ENCODE measurements at places on chromosomes 3 and 15.
A peak's percentile ranks its signal among the peaks of the same experiment; 100 is the strongest.

DNA sequence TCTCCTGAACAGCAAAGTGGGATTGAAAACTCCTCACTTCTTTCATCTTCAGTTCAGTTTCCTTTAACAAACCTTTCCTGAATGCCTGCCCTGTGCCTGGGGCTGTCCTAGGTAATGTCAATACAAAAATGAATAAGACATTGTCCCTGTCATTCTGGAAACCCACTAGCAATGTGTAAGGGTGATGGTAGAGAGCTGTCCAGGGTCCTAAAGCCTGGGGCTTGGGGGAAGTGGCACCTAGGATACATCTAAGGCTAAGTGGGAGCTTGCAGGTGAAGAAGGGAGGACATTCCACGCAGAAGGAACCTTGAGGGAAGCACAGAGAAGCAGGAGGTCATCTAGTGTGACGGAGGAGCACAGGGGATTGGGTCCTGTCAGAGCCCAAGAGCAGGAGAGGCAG lies 212.7 kb upstream of the PPP2R3A start:
- DNase-seq = no peak

GRCh38 chr3:123285931-123286307 lies 84.2 kb downstream of the SEC22A start:
- DNase-seq = no peak

DNA sequence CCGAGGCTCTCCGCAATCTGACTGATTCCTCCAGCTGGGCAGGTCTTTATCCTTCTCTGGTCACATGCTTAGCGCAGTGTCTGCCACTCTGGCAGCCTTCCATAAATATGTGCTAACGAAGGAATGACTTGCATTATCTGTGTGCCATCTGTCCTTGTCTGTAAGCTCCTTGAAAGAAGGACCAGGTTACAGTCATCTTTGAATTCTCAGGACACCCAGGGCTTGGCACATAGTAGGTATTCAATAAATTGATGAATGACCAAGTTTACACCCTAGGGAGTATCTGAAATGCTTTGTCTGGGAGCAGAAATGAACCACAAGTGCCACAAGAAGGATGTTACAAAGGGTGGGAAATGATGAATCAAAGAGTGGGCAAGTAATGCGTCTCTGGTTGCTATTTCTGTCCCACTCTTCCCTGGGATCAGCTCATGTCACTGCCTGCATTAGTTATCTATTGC lies 16.5 kb upstream of the FAM3D start:
- DNase-seq = no peak

- DNase-seq = no peak
These were observed 58.9 kb downstream of the LINGO1 start for GRCh38 chr15:77573802-77574201.

DNA sequence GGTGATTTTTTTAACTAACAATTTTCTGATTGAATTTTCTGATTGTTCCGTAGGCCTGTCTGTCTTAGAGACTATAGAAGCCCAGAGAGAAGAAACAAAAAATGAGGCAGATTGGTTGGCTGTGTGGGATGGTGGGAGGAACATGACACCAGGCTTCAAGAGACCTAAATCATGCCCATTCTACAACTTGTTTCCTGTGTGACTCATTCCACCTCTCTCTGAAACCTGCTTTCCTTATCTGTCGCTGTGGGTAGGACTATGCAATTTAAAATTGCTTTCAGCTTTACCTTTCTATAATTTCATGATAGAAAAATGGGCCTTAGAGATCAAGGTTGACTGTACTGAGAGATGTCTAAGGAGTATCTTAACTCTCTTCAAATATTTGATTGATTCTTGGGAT lies 44.5 kb downstream of the OXNAD1 start:
- no peak for DNase-seq

- no peak for DNase-seq
These were observed 46.9 kb upstream of the NEDD4 start for GRCh38 chr15:56040081-56041035.

DNA sequence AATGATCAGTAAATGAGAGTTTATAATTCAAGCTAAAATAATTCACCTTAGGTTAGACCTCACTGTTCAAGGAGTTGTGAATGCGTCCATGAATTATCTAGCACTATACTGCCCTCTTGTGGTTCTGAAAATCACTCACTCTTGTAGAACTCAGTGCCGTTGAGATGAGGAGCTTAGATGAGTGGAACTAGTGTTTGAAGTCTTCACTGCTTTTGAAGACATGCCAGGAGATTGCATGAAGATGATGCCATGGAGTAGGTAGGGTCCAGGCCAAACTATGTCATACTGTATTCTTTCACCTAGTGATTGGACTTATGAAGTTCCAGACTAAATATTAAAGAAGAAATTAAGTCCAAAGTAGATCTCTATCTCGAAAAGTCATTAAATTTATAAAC lies 28.8 kb downstream of the LYSMD4 start:
- DNase-seq = peak; percentile 91

DNA sequence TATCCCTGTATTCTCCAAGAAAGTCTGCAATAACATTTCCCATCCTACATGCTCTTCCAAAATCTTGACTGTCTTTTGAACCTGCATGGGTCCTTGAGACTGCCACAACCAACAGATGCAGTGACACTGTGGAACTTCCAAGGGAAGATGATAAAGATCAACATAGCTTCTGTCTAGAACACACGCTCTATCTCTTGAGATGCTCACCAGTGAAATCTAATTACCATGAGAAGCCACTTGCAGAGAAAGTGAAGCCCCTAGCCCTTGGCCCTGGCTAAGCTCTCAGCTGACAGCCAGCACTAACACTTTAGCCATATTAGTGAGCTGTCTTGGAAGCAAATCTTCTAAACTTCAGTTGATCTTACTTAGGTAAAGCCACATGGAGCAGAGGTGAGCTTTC lies 36.6 kb downstream of the EOMES start:
- no peak for DNase-seq

DNA sequence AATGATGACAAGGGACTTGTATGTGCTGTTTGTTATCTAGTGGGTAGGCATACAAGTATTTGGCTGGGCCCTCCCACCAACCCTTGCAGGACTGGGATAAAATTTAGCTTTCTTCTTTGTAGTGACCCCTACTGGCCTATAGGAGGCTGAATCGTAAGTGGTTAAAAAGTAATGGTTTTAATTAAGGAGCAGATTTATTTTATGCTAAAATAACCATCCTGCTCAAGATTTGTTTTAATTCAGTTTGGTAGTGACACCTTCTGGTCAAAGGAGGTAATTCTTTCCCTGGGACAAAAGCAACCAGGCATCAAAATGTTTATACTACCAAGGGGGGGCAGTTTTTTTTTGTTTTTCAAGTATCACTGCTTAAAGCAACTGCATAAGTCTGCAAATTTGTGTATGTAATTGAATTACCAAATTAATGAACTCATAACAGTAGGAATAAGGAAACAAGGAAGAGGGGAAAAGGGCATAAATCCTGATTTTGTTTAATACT lies 70.7 kb downstream of the TOP2B start:
- DNase-seq = peak; percentile 57

DNA sequence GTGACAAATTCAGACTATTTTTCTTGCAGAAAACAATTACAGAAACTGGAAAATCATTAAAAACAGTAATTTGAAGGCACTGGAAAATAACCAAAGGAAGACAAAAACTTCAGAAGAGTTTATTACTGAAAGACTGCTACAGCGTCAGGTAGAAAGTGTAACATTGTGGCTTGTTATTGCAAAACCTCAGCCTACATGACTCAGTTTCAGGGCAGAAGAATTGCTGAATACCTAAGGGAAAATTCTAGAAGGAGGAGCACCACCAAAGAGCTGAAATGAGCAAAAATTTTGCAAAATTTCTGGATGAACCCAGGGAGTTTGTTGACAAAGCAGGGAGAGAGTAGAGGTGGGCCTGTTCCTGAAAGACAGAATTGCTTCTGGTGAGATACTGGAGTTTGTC lies 219.6 kb downstream of the C3orf38 start:
- no peak for DNase-seq

- DNase-seq = no peak
These were observed 19.3 kb upstream of the SLC4A7 start for GRCh38 chr3:27503526-27503925.

DNA sequence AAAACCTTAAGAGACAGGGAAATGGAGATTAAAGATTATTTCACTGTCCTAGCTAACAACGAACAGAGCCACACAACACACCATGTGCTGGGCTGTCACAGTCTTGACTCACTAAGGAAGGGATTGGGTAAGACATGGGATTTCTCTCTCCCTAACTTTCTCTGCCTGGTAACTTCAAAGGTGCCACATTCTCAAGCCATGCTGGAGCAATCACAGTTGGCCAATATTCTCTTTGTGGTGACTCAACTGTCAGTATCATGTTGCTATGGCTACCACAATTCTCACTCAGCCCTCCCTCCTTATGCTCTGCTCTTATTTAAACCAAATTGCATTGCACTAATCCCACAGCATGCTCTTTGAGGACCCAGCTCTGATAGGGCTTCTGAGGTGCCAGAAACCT lies 74.0 kb downstream of the OXNAD1 start:
- no peak for DNase-seq

DNA sequence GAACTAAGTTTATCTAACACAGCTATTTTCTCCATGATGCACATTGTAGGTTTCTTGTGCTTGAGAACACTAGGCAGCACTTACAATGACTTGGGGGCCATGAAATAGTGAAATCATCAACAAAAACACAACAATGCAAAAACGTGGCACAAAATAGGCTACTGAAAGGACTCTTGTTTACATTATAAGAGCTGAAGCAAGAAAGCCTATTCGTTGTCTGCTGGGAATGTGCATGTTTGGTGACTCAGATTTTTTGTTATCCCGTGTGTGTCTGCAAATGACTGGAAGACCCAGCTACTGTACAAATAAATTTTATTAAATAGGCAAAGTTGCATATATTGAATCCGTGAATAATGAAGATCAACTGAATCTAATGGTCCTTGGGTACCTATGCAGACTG lies 85.0 kb downstream of the TCF12 start:
- DNase-seq = no peak

DNA sequence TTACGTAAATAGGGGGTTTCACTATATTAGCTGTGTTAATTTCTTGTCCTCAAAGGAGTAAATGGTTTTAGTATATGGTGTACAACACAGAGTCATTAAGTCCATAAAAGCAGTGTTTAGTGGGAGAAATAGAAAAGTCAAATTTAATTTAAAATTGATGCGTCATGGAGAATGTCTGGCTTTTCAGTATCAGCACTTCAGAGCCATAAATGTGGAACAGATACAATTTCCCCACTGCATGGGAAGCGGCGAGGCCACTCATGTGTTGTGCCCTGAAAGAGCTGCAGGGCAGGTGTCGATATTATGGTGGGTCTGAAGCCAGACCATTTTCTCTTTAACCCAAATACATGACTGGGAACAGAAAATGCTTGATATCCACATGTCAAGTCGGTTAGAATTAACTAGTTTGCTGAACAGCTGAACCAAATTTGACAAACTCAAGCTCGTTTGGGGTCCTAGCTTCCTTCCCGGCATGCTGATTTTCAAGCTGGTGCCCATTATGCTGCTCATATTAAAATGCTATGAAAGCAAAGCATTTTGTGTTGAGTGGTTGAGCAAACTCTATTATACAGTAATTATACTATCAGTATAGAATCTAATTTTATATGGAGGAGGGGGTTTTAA lies 364.6 kb upstream of the TBL1XR1 start:
- no peak for DNase-seq

DNA sequence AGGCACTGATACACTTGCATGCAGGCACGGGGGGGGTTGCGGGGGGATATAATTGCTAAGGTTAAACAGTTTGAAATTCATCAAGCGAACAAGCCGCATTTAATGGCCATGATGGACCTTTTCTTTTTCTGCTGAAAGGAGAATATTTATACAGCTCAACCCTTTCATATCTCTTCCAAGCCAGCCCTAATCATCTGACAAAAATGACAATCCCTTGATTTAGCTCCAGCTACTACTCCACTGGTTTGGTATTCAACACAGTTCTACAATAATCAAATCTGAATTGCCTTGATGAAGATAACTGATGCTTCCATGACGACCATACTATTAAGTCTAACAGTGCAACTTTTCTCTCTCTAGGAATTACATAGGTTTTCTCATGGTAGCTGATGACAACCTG lies 374.9 kb downstream of the PLCL2 start:
- DNase-seq = no peak

- no peak for DNase-seq
These were observed 116.1 kb downstream of the KCNH8 start for GRCh38 chr3:19264424-19264823.

DNA sequence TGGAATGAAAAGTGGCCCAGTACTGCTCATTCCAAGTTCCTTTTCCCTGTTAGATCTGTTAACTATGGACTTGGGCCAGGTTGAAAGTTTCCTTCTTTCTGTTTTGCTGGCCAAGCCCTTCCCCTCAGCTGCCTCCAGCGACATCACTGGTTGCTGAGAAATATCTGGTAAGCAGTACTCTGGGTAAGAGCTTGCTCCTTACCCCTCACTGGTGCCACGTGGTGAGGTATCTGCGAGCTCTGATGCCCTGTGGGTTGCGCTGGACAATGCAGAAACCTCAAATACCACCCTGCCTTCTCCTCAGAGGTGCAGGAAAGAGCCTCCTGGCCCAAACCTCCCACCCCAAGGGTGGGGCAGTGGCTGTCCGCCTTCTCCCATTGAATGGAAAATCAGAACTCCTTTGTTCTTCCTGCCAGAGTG lies 42.9 kb upstream of the APH1B start:
- peak; percentile 29 for DNase-seq

DNA sequence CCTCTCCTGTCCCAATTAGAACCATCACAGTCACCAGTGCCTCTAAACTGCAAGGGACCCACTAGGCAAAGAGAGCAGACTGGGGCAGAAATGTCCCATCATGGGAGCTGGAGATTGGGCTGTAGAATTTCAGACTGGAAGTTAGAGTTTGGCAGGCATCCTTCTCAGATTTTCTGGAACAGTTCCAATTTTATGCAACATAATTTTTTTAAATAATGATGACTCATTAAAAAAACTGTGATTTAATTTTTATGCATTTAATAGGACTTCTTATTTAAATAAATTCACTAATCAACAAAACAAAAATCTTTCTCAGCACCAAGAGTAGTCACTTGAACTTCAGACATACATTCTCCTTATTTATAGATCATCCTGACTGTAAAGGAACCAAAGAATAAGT lies 84.6 kb upstream of the SLC7A14 start:
- no peak for DNase-seq

DNA sequence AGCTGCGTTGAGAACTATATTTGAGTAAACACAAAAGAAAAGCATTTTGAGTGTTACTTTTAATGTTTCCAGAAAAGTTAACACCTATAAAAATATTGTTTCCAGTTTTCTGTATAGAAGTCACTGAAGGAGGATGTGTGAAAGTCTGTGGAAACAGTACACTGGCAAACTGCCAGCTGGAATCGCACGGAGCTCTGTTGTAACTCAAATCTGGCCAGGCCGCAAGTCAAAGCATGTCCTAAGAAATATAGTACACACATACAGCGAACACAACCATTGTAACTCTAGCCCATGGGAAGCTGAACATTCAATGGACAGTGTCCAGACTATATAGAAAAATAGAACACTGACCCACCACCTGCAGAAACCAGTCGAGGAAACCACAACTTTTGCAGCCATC lies 657.2 kb downstream of the FHIT start:
- no peak for DNase-seq

- no peak for DNase-seq
These were observed 33.3 kb downstream of the FAM3D start for GRCh38 chr3:58633157-58633865.

- peak; percentile 44 for DNase-seq
These were observed 84.6 kb downstream of the MAGI1 start for GRCh38 chr3:65953881-65954733.
